Kidney (tissue), 22 donors: ENCODE measurements at places on chromosomes 1 and 21. TPM values are rescaled to one million over a fixed set of nuclear protein-coding genes. Genes with fewer than 3 reads are reported as not detected.

- no peak for DNase-seq
Observed at GRCh38 chr21:26499495-26499894, 73.6 kb downstream of the CYYR1 start.

GRCh38 chr21:29490016-29490415, 191.3 kb downstream of the BACH1 start:
- DNase-seq: no peak

DNA sequence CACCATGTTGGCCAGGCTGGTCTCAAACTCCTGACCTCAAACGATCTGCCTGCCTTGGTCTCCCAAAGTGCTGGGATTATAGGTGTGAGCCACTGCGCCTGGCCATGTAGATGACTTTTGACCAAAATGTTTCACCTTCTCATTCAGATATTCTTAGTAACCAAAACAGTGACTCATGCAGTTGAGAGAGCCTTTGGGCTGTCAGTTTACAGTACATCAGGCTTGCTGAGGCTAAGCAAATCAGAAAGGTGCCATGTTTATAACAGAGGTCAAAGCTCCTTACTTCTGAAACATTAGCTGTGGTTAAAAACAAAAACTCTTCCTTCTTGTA, 21.0 kb downstream of the CNIH4 start:
- no peak for DNase-seq

DNA sequence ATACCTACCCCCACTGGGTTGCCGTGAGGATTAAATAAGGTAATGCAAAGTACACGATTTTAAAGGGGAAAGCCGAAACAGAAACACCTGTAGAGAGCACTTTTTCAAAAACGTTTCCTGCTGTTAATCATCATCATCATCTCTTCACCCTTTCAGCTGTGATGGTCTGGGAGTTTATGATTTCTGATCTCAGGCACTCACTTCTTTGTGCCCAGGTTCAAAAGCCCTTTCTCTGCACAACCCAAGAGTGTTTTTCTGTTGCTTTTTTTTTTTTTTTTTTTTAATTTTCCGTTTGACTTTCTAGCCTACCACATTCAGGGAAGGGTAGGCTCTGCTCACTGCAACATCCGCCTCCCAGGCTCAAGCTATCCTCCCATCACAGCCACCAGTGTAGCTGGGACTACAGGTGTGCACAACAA, 936 bp upstream of the UBXN11 start:
- no peak for DNase-seq

ZNF670 gene
- 2.0 TPM for polyA plus RNA-seq

KRTAP19-2 gene
- not detected for polyA plus RNA-seq
